ENCODE measurements at places on chromosomes 1 and 21.
A peak's percentile ranks its signal among the peaks of the same experiment; 100 is the strongest.

GRCh38 chr1:92136341-92136740, 56.2 kb downstream of the BTBD8 start:
- DNase-seq, result no peak

DNA sequence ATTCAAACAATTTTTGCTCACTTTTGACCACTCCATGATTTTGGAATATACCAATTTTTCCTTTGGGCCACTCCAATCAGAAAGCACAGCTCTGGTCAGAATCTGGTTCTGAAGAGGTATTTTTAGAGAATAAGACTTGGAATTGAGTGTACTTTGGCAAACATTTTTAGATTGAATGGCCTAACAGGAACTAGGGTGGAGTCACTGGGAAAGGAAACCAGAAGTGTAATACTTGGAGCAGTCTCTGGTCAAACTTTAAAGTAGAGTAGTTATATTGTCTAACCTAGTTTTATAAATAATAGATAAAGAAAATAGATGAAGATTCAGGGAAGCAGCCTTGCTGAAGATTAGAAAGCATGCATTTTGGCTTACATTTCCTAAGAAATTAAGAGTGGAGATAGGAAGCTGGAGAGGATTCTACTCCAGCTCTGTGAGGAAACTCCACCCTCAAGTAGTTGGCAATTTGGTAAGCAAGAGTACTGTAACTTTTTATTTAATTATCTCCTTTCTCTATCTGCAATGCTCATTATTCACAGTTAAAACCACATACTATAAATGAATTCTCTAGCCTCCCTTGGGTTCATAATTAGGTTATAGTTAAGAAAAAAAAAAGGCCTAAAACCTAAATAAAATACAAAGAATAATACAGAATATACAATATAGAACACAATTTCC, 15.8 kb downstream of the STIL start:
- DNase-seq, result no peak

DNA sequence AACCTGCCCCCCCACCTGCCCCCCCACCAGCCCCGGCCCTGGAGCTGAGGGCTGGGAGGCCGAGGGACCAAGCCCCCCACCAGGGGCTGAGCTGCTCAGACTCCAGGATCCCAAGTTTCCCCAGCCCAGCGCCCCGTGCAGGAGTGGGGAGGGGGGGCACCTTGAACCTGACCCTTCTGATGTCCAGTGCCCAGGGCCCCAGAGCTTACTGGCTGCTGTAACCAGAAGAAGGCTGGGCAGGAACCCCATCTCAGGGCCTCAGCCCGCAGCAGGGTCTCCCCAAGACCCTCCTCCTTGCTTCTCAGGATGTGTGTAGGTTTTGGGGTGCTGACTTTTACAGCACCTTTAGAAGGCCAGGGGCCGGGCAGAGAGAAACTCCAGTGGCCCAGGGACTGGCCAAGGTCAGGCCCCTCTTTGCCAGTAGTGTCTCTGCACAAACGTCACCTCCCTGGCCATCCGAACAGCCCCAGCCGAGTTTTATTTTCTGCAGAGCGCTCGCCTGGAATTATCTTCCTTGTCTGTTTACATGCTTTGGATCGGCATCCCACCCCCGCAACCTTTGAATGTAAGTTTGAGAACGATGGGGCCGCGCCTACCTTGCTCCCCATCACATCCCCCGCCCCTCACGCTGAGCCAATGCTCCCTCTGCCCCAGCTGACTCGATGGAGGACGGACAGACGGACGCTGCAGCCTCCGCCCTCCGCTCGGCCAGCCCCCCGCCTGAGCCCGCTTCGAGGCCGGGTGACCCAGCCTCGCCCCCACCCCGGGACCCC, 70.1 kb upstream of the CASZ1 start:
- DNase-seq, result no peak

DNA sequence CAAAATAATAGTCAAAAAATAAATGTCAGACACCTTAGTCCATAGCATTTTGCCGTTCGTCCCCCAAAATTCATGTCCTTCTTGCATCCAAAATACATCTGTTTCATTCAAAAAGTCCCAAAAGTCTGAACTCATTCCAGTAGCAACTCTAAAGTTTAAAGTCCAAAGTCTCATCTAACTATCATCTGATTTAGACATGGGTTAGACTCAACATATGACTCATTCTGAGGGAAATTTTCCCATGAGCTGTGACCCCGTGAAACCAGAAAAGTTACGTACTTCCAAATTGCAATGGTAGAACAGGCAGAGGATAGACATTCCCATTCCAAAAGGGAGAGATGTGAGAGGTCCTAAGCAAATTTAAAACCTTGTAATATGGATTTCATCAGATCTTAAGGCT, 48.6 kb upstream of the CACHD1 start:
- no peak for DNase-seq

GRCh38 chr1:225908773-225909172, 15.3 kb downstream of the PYCR2 start:
- no peak for DNase-seq

DNA sequence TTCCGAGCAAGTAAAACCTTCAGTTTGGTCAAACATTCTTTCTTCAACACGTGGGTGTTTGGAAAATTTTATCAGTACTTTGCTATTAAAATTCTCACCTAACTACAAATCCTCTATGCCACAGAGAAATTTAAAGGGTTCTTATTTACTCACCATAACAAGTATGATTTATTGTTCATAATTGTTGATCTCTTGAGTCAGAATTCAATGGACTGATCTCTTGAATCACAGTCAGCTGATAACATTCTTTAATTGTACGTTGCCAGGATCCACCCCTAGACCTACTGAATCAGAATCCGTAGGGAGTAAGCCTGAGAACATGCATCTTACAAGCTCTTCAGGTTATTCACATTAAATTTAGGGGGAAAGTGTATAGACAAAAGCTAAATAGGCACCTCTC, 51.2 kb downstream of the DIPK1A start:
- no peak for DNase-seq

DNA sequence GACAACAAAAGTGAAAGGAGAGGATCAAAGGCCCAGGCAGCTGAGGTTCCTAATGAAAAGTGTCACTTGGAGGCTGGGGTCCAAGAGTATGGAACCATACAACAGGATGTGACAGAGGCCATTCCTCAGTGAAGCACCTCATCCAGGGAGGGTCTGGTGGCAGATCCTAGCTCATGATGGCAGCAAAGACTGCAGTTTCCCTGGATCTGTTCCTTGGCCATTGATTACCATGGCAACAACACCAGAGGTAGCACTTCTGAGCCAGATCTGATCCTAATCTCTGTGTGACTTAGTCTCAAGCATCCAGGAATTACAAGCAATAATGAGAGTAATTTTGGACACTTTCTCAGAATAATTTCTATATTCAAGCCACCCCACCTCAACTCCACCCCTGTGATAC, 12.9 kb downstream of the FAM177B start:
- DNase-seq, result no peak

DNA sequence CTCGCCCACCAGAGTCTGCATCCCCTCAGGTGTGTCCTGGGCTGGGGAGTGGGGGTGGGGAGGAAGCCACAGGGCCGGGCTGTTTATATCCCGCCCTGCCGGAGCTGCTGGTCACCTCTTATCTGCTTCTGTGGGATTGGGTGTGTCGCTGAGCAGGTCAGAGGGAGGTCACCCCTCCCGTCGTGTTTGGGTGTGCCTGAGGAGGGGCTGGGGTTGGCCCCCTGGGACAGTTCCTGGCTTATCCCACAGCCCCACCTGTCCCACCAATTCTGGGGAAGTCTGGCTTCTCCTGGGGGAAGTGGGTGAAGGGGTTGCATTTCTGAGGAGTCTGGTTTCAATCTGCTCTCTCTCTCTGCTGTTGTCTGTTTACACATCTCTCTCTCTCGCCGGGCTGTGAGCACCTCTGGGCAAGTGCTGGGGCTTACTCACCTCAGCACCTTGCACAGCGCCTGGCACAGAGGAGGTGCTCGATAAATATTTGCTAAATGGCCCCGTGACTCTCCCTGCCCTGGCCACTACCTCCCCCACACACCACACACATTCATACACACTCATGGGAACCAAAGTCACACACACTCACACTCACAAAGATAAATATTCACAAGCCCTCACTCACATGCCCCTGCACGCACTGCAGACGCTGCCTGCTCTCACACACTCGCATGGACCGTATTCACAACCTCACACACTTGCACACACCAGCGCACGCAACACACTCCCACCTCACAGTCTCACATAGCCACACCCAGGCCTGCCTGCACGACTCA, 8.3 kb downstream of the ELF3 start:
- no peak for DNase-seq

DNA sequence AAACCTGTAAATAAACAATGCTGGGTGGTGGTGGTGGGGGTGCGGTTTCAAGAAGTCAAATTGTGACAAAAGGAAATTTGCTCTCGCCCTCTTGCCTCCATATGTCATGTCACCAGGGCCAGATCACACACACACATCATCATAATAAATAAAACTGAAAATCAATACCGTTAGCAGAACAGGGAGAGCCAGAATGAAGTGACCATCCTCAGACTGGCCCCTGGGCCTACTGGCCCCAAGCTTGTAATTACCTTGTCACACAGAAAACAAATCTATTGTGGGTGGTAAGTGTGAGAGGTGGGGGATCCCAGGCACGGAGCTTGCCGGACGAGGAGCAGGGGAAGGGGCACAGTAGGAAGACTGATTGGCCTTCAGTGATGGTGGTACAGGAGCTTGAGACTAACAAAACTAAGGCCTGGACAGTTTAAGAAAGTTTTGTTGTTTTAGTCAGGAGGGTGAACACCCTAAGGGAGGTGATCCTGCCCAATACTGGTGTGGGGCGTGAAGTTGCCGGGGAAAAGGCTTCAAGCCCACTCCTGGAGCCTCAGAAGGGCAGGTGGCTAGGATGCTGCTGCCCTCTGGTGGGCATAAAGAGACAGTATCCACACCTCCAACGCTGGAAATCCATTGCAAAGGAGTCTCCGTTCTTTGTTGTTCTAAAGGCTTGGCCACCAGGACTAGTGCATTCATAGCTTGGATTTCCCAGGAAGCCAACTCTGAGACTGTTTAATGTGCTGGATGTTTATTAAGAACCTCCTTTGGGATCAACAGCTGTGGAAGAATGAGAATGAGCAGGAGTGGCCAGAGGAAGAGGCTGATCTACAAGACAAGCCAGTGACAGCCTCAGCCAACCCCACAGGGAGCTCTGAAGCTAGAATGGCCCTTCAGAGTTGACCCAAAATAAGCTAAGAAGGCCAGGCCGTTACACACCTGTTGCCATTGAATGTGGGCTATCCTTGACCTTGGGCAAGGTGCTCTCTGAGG, 8.1 kb upstream of the C1orf216 start:
- DNase-seq, result no peak

- DNase-seq, result no peak
Observed at GRCh38 chr1:89942825-89943658, 51.9 kb upstream of the ZNF326 start.

GRCh38 chr1:173042806-173043205, 7.9 kb downstream of the TNFSF18 start:
- no peak for DNase-seq

GRCh38 chr1:92853299-92853698, 21.5 kb downstream of the RPL5 start:
- no peak for DNase-seq

DNA sequence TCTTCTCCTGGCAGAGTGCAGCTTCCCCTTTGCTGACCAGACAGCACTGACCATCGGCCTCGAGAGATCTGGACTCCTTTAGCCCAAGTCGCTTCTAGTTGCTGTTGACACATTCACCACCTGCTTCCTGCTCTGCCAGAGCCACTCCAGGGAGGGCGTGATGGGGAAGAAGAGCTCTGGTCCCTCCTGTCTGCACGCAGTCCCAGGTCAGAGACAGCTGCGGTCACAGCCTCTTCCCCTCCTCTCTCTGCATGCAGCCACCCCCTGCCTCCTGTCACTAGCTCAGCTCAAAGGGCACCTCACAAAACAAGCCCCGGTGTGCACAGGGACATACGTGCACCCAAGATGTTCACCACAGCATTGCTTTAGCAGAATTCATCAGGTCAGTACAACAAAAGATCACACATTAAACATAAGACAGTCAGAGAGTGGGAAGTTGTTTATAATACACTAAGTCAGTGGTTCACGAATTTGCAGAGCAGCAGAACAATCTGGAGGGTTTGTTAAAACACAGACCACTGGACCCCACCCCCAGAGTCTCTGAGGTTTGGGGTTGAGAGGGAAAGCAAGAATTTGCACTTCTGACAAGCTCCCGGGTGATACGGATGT, 132.9 kb downstream of the SYF2 start:
- no peak for DNase-seq

DNA sequence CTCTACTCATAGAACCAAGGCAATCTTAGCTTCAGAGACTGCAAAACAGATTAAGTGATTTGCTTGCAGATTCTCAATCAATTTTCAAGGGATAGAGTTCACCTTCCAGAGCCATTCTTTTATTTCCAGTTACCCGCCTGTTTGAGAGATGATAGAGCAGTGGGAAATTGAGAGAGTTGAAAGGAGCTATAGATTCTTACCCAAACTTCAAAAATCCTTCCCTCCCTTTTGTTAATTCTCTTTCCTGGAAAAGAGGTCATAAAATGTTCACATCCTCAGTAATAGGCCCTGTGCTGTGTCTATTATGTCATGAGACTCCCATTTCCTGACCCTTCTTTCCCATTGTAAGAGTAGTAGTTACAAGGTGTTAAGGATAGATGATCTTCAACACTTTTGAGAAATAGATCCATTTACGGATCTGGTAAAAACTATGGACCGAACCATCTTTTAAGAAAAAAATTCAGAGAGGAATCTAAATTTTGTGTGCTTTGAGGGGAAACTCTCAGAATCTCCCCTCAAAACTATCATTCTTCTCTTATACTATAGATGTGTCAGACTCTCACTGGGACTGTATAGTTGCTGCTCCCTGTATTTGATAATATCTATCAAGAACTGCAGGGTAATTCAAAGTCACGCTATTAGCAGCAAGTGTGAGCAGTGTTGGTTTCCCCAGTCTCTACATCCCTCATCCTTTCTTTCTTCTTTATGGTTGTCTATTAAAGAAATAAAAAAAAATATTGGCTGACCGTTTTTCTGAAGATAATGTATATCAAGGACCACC, 8.0 kb downstream of the RGS4 start:
- DNase-seq, result no peak

- DNase-seq, result peak; percentile 41
Observed at GRCh38 chr1:23098463-23099170, 70.0 kb downstream of the LUZP1 start.

- no peak for DNase-seq
Observed at GRCh38 chr1:24481101-24481500, 21.5 kb upstream of the RCAN3 start.

- DNase-seq, result no peak
Observed at GRCh38 chr1:241074507-241074906, 282.5 kb downstream of the RGS7 start.

DNA sequence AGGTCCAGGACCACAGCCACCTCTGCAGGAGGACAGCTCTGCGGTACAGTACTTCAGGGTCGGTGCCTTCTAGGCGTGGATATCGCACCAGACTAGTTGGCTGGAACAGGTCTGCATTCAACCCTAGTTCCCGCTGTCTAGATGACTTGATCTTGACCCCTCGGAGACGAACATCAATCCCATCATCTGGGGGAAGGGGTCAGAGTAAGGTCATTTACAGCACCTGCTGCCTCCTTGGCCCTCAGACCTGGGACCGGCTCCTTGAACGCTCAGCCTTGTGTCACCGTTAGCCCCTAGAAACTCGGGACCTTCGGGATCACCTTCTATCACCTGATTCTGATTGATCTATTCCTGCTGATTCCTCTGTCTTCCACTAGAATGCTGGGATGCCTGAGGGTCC, 2.6 kb downstream of the HECTD3 start:
- DNase-seq, result no peak

- DNase-seq, result no peak
Observed at GRCh38 chr1:66274634-66275033, 259.3 kb upstream of the SGIP1 start.

- DNase-seq, result no peak
Observed at GRCh38 chr1:42231253-42231652, 66.7 kb upstream of the GUCA2A start.
